ENCODE measurements at places on chromosomes 3 and 15.

DNA sequence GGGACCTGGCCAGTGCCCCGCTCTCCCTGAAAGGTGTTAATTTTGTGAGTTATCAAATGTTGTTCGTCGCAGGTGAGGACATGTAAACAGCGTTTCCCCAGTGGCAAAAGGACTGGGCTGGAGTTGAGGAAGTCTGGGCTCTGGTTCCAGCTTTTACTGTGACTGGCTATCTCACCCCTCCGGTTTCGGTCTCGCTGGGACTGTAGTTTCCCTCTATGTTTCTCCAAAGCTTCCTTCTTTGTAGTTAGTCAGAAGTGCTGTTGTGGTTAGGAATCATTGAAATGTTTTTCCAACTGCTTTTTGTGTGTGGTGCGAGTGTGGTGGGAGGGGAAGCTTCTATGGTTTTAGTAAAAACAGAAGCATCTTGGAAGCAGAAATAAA is 990 bp upstream of the CLDN1 start:
- DNase-seq: no peak

- no peak for DNase-seq
Measured at GRCh38 chr3:190746986-190747385, 115.5 kb downstream of the GMNC start.

DNA sequence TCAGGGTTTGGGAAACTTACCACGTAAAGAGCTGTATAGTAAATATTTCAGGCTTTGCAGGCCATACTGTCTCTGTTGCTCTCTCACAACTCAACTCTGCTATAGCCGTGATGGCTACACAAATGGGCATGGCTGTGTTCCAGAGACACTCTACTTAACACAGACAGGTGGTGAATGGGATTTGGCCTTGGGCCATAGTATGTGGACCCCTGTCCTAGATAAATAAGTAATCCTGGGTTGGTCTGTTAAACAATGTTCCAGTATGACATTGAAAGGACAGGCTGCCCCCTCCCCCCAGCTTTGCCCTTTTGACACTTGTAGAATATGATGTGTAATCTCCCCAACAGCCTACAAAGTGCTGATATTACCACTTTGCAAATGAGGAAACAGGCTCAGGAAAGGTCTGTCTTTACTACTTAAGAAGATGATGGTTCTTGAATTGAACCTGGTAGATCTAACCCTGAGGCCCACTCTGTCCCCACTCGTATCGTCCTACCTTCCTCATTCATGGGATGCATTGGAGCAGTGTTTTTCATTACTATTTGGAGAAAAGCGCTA is 38.4 kb downstream of the SLCO3A1 start:
- no peak for DNase-seq

- DNase-seq: no peak
Measured at GRCh38 chr3:45186871-45187270, 39.2 kb downstream of the TMEM158 start.

DNA sequence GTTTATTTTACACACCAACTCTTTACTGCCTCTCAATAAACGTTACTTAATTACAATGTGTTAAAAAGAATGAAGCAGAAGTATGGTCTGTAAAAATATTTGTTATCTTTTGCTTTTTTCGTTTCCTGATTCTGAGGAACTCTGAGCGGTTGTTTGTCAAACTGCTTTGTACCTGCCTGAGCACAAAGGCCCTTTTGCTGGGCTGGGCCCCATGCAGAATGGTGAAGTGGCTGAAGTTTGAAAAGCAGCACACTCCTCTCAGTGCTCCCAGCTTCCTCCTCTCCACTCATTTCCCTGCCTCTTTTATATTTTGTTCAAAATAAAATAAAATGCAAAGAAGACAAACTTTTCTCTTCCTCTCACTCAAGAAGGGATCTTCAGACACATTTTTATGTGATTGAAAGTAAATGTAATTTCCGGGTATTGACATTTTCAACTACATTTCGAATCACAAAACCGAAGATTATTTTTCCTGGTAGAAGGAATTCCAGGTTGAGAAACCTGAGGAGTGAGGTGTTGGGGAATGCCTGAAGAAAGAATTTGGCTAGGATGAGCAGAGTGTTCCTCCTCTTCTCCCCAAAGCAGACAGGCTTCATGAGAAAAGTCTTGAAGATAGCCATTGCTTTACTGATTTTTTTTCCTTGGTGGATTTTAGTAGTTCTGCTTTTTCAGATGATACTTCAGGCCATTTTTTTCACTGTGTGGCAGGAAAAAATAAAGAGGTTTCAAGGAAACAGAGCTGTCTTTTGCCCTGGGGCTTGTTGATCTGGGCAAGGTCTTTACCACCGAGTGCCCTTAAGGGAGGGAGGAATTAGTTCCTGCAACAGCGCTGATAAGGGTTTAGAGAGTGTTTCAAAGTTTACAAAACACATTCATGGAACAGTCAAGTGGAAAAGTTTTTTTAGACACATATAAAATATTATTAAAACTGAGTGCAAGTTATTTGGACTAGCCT is 229.8 kb downstream of the NFKBIZ start:
- DNase-seq: peak; percentile 88

DNA sequence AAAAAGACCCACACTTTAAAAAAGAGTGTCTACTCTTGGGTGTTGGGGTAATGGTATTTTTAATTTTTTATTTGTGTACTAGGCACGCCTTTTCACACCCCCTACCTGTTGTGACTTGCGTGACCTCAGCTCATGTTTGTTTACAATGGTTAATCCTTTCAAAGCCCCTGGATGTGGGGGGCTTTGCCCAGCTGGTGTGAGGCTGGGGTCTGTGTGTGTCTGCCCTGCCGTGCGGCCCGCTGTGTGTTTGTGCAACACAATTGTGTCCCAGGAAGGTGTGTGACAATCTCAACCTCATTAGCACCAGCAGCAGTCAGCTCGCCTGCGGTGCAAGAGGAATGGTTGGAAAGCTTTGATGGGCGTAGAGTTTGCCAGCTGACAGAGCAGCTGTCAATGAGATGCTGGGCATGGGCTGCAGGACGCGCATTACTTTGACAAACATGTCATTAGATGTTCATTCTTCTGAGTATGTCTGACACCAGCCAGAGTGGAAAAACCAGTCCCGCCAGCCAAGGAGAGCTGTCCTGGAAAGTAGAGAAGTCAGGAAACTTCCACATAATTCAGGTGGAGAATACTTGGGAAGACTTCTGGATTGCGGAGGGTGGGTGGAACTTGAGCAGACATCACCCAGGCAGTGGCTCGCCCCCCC is 9.6 kb downstream of the LRRK1 start:
- no peak for DNase-seq

GRCh38 chr3:192216067-192216466 is 511.3 kb downstream of the FGF12 start:
- DNase-seq: no peak

DNA sequence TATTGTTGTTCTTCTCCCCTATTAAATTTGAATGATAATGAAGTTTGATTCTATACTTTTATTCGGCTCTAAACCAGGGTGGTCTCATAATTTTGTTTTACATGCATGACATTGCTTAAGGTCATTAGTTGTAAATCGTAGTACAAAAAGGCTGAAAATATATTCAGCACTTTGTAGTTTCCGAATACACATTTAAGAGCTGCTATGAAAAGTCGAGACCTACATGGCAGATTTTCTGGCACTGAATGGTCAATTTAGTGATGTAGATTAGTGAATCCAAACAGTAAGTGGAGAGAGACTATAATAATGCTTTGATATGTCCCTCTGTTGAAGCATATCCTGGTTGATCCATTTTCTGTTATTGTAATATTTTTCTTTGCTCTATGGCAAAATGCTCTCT is 254.0 kb upstream of the SOX2 start:
- no peak for DNase-seq

DNA sequence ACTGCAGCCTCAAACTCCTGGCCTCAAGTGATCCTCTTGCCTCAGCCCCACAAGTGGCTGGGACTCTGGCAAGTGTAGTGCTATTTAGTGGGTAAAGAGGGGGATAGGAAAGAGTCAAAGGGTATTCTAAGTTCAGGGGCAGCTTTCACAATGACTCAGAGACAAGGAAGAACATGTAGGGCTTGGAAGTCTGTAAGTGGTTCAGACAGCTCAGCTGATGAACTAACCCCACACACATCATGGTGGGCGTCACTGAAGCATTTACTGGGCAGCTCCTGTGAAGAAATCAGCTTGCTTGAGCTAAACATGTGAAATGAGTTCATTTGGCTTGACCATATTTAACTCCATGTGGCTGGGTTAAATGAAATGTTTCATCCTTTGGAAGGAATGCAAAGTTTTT is 34.6 kb upstream of the THSD4 start:
- no peak for DNase-seq

DNA sequence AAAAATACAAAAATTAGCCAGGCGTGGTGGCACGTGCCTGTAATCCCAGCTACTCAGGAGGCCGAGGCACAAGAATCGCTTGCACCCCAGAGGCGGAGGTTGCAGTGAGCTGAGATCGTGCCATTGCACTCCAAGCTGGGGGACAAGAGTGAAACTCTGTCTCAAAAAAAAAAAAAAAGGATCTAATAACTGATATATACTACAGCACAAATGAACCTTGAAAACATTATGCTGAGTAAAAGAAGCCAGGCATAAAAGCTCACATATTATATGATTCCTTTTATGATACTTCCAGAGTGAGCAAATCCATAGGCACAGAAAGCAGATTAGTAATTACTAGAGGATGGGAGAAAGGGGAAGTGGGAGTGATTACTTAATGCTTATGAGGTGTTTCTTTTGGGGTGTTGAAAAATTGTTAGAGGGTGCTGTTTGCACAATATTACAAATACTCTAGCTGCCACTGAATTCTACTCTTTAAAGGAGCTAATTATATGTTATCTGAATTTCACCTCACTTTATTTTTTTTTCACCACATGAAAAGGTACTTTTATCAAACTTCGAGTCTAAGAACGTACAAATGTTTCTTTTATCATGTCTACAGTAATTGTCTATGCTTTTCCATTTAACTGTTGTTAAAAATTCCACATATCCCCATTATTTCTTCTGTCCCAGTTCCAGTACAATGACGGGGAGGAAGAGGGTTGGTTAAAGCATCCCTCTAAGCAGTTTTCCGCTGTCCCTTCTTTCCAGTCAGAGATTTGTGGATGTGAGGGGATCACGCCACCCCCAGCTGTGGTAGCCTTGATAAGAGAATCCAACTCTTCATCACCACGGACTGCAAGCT is 77.7 kb upstream of the FAM174B start:
- no peak for DNase-seq

- no peak for DNase-seq
Measured at GRCh38 chr3:114800272-114801031, 346.6 kb downstream of the ZBTB20 start.

DNA sequence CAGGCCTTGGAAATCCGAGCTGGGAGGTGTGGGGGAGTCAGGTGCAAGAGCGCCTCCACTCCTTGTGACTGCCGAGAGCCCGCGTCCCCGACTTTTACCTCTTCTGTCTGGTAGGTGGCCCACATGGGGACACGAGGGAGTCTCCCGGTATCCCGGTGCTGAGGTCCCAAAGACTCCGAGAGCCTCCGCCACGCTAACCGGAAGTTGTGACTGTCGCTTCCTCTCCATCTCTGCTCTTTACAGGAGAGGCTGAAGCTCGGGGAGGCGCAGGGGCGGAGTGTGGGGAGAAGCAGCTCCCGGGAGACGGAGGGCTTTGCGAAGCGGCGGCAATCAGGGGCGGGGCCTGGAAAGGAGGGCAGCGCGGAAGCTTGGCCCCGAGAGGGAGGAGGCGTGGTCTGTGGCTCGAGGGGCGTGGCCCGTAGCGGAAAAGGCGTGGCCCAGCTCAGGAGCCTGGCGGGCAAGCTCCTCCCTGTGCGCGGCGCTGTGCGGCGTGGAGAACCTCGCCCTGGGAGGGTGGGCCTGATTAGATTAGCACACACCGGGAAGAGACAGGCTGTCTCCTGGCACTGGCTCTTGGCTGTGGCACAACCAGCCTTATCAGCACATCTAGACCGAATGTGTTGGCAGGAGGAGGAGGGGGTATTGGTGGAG is 143.9 kb downstream of the GABRB3 start:
- no peak for DNase-seq

DNA sequence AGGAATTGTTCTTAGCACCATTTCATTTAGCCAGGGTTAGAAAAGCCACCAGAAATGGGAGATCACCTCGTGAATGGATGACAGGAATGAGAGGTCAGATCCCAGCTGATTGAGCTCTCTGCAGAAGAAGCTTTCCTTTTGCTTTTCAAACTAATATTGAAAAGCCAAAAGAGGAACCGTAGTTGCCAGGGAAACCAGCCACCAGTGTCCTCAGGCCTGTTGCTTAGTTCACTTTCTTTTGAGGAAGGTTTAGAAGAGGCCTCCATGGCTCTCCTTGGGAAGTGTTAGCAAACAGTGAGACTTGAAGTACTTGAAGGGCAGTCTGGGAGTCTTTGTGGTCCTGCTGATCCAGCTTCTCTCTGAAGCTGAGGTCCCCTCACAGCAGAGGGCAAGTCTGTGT is 7.4 kb upstream of the CCK start:
- DNase-seq: peak; percentile 48

GRCh38 chr15:83153288-83153687 is 45.8 kb downstream of the TM6SF1 start:
- DNase-seq: no peak

- DNase-seq: no peak
Measured at GRCh38 chr15:32838338-32838737, 120.5 kb downstream of the GREM1 start.

- no peak for DNase-seq
Measured at GRCh38 chr15:81478354-81478753, 104.3 kb upstream of the TMC3 start.

- DNase-seq: no peak
Measured at GRCh38 chr15:55170361-55170760, 26.4 kb downstream of the RSL24D1 start.

GRCh38 chr3:126577261-126577660 is 18.5 kb upstream of the C3orf22 start:
- no peak for DNase-seq

DNA sequence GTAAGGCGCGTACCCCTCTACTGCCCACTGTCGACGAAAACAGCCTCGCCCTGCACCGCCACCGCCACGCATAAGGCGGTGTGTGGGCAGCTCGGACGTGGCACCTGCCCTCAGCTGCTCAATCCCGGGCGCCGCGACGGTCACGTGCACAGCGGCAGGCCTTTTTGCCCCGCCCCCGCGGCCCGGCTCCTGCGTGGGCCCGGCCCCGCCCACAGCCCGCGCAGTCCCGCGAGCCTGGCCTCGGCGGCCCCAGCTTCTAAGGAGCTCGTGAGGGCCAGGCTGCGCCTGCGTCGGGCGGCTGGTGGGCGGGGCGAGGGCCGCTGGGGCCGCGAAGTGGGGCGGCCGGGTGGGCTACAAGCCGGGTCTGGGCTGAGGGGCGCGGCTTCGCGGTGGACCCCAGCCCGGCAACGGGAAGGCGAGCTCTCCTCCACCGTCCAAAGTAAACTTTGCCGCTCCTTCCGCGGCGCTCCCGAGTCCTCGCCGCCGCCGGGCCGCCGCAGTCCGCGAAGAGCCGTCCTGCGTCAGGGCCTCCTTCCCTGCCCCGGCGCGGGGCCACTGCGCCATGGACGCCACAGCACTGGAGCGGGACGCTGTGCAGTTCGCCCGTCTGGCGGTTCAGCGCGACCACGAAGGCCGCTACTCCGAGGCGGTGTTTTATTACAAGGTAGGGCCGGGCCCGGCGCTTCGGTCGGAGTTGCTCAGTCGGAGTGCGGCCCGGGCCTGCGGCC is at the start of gene CAPN7:
Gene CAPN7 (plus strand): TSS at position 313 of the 728 bp plus-strand sequence. CDS start 250 bp downstream, at position 563.
- DNase-seq: no peak

GRCh38 chr3:64272842-64273241 is 47.6 kb upstream of the PRICKLE2 start:
- DNase-seq: no peak

GRCh38 chr3:71107926-71108325 is 475.6 kb downstream of the FOXP1 start:
- DNase-seq: no peak
